NCI-H2081 treated with DMSO at 0.1 percent for 48 hours (cell line): ENCODE measurements at places on chromosomes 13 and 19.

GRCh38 chr19:4199699-4200293 is 17.3 kb downstream of the ANKRD24 start:
- DNase-seq, result no peak

DNA sequence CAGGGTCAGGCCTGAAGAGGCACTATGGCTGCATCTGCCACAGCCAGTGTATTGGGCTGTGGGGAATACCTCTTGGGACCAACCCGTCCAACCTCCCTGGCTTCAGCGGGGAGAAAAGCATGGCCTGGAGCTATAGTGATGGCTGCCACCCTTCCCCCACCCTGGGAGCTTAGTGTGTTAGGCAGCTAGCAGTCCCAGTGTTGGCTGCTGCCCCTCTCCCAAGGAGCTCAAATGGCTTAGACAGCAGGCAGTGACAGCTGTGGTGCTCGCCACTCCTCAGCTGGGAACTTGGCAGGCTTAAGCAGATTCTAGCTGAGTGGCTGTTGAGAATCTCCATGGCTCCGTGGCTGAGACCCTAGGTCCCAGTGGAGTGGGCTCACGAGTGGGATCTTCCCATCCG is 19.7 kb downstream of the ACOD1 start:
- DNase-seq, result no peak

DNA sequence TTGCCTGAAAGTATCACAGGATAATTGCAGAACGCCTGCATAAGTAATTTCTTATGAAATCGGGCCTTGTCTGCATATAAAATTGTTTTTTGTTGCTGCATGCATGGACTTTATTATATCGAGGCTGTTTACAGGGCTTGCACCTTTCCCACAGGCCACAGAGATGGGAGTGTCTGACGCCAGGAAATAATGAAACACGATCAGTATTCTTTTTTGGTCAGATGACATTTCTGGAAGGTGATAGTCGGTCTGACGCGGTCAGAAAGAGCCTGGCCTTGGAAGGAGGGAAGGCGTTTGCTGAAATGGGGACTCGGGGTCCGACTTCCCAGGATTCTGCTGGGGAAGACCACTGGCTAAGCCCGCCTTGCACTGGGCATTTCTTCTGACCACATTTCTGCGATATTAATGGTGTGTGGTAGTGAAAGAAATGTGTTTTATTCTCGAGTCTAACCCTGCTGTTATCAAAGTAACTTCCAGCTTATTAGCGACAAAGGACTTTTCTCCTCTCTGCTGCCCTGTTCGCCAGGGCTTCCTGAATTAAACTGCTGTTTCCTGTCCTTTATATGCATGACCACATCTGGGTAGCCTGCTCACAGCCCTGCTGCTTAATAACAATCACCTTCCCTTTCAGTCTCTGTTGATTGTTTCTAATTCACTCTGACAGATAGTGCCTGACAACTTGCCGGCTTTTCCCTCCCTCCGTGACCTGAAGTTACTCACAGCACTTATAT is 11.6 kb upstream of the ZNF536 start:
- no peak for DNase-seq

DNA sequence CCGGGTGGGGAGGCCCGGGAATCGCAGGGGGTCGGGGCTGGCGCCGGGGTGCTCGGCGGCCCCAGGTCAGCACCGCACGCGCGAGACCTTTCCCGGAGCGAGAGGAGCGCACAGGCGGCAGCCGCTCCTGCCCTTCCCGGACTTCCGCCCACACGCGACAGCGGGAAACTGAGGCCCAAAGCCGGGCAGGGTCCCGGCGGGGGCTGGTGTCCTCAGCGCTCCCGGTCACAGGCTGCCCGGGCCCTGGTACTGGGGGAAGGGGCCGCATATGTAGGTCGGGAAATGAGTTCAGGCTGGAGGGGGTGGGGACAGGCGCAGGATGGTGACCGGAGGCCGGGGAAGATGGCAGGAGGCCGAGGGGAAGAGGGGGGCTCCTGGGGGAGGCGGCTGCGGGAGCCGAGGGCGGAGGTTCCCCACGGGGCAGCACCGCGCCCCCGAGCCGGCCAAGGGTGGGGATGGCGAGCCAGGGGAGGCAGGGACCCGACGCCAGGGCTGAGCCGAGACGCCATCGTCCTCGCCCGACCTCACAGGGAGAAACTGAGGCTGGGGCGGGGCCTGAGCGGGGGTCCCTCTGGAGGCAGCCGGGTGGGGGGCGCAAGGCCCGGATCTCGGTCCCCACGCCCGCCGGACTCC is 662 bp downstream of the CBARP start:
- DNase-seq, result no peak

DNA sequence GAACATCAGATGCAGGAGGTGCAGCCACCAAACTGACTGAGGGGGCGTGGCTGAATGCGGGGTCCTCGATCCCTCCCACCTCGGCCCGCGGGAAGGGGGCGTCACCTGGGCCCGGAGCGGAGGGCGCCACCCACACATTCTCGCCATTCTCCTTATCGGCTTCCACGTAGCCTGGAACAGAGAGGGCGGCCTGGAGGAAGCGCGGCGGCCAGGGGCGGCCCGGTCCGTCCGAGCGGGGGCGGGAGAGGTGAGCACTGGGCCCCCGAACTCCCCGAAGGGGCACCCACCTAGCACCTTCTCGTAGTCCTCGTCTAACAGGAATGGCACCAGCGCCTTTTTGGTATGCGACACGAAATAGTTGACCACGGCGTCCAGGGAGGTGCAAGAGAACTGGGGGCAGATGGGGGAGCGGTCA is 11.8 kb downstream of the STAP2 start:
- DNase-seq, result no peak

GRCh38 chr13:29159871-29160270 is 339.7 kb downstream of the MTUS2 start:
- no peak for DNase-seq

DNA sequence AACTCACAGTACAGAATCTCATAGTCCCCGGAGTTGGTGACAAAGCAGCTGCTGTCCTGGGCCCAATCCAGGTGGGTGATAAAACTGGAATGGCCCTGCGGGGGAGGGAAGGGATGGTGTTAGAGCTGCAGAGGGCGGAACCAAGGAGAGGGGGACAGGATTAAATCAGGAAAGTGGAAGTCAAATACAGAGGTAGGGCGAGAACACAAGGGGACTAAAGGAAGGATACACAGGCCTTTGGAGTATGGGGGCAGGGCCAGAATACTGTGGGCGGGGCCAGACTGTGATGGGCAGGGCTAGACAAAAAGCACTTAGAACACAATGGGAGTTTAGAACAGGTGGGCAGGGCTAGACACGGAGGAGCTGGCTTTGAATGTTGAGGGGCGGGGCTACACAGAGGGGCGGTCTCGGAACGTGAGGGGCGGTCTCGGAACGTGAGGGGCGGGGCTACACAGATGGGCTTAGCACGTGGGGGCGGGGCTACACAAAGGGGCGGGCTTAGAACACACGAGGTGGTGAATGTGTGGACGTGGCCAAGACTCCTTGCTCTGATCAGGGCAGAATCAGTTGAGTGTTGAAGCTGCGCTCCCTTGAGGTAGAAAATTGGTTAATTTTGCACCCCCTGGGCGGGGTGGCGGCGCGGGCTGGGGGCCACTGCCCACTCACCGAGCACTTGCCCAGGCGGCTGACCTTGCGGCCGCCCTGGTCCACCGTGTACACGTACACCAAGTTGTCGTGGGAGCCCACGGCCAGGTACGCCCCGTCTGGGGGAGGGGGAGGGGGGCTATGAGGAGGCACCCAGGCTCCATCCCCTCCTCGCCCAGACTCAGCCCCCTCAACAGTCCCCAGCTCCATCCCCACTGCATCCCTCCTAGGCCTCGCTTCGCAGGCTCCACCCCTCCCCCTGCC is 14.0 kb upstream of the GPR4 start:
- DNase-seq, result no peak

- no peak for DNase-seq
These were observed 59.6 kb downstream of the DCT start for GRCh38 chr13:94419925-94420305.

- DNase-seq, result no peak
These were observed 337.9 kb upstream of the EDNRB start for GRCh38 chr13:78256484-78256883.

GRCh38 chr19:39232708-39233107 is 12.1 kb downstream of the IFNL3 start:
- DNase-seq, result no peak

- no peak for DNase-seq
These were observed 3.6 kb upstream of the CD37 start for GRCh38 chr19:49331616-49332055.

- DNase-seq, result no peak
These were observed 8.5 kb upstream of the CEACAM7 start for GRCh38 chr19:41696402-41697197.

DNA sequence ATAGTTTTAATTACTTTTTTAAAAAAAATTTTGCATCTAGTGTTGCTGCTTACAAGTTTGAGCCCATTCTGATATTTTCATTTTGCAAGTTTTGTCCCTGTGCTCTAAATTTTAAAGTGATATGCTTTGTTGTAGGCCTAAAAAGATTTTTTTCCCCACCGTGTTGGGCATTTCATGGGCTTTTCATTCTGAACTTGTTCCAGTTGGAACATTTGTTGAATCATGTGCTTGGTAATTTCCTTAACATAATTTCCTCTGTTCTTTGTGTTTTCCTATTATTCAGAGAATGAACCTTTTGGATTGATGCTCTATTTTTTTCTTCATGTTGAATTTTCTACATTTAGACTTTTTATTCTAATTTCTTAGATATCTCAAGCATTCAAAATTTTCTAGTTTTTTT is 206.4 kb upstream of the SPRY2 start:
- no peak for DNase-seq

DNA sequence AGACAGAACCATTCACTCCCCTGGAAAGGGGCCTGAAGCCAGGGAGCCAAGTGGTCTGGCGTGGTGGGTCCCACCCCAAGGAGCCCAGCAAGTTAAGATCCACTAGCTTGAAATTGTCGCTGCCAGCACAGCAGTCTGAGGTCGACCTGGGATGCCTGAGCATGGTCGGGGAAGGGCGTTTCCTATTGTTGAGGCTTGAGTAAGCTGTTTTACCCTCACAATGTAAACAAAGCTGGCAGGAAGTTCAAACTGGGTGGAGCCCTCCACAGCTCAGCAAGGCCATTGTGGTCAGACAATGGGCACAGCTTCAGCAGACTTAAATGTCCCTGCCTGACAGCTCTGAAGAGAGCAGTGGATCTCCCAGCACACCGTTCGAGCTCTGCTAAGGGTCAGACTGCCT is 195.6 kb upstream of the DACH1 start:
- no peak for DNase-seq

- no peak for DNase-seq
These were observed 846 bp upstream of the PRKACA start for GRCh38 chr19:14118165-14119051.

- DNase-seq, result no peak
These were observed 21.4 kb downstream of the BBC3 start for GRCh38 chr19:47209319-47210179.

- no peak for DNase-seq
These were observed 121.7 kb downstream of the B3GLCT start for GRCh38 chr13:31321457-31321856.

- no peak for DNase-seq
These were observed 186.3 kb downstream of the IRS2 start for GRCh38 chr13:109599901-109600657.

DNA sequence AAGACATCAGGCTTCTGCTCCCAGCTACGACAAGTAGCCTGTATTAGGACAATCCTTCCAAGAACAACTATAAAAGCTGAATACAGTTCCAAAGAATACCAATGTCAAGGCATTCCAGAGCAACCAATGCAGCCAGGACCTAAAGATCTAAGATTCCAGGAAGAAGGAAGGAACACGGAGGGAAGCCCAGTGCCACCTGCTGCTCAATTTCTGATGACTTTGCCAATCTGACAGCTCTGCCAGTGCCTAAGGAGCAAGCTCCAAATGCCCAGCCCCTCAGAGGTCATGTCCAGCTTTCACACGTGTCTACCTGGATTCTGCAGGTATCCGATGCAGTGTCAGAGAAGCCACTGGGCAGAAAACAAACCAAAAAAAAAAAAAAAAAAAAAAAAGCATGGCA is 164.4 kb downstream of the IRS2 start:
- DNase-seq, result no peak

DNA sequence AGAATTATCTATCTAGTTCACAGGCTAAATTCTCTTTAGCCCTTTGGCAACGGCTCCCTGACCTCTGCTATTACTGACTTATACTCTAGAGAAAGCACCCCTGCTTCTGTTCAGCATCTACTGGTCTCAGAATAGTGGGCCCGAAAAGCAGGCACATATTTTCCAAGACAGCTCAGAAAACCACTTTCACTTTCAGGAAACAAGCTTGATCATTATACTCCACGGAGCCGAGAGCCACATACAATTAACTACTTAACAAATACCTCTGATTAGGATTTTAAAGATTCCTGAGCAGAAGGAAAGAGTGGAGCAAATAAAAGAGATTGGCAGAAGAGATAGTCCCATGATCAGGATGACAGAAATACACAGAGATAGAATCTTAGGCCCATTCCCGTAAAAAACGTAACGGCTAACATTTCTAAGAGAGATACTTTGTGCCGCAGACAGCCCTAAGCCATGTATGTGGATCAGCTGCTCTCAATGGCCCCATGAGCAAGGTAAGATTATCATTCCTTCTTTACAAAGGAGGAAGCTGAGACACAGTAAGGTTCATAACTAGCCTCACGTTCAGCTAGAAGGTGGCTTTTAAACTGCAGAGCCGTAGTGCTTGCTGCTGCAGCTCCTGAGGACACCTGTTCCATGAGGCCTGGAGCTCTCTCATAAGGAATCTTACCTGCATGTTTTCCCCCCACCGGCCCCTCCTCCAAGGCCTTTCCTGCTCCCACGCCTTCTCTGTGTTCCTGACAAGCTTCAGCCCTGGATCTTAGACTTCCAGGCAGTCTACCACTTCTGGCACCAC is 227.2 kb downstream of the FOXO1 start:
- no peak for DNase-seq

DNA sequence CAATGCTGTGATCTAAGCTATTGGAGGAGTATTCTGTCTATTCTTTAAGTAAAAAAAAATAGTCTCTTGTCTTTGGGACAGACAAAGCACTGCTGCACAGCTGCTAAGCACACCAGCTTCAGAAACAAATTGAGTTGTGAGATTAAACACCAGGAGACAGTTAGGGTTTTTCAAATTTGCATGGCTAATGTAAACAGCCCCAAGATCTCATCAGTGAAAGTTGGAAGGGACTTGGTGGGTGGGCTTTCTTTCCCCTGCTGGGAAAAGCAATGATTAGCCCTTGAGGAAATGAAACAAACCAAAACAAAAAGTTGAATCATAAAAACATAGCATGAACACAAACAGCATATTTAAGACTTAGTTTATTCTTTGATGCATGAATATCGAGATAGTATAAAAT is 143.6 kb upstream of the SLITRK1 start:
- DNase-seq, result no peak
